Fibroblast of skin of abdomen (primary cell): ENCODE measurements at places on chromosomes 5 and 9.

- DNase-seq: no peak
Measured at GRCh38 chr5:139652788-139653241, 4.7 kb downstream of the CXXC5 start.

DNA sequence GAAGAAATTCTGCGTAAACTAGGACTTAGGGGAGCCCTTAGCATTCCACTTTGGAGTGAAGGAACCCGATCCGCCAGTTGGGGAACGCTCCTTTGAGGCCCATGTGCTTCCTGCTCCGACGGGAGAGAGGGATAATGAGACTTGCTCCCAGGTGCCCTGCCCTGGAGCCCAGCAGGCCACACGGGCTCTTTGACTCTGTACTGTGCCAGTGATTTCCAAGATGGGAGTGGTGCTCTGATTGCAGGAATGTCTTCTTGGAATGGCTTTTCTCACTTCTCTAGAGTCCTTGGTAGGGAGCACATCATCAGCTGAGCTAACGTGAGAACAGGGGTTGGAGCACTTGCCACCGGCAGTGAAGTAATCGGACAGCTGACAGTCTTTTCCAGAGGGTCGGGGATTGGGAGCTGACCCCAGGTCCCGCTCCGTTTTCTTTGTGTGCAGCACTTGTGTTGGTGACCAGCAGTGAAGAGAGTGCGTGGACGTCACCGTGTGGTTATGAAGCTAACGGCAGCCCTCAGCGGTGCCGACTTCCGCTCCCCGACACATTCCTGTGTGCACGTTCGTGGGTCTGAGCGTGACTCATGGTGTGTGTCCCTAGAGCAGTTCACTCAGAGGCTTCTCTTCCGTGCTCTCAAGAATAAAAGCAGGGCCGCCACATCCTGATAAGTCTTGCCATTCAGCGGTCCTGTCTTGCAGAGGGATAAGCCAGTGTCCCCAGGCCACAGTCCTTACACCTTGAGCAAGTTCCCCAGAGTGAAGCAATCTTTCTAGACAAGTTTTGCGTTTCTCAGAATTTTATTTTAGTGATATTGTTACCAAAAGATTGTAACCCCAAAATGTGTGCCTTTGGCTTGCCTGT is 25.6 kb downstream of the ABL1 start:
- peak; percentile 96 for DNase-seq

DNA sequence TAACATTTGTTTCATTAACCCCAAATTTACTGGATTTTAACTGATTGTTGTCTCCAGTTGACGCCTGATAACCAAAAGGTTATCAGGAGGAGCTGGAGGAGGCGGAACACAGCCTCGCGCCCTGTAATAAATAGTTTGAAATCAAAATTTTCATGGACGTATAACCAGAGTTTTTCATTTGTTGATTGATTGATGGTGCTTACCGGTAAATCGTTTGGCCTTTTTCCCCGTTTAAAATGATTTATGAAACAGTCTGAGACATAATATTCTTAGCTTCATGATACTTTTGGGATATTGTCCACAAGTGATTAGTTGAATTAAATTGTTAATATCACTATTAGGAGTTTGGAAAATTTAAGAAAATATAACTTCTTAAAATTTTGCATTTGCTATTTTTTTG is 1.7 kb downstream of the FOCAD start:
- DNase-seq: no peak

- no peak for DNase-seq
Measured at GRCh38 chr5:174148721-174149120, 103.2 kb downstream of the NSG2 start.

- DNase-seq: no peak
Measured at GRCh38 chr5:133284306-133284705, 232.5 kb downstream of the HSPA4 start.
